ENCODE measurements at places on chromosomes 12 and 14.

- DNase-seq = no peak
Measured at GRCh38 chr12:49015196-49015595, 3.4 kb downstream of the PRKAG1 start.

DNA sequence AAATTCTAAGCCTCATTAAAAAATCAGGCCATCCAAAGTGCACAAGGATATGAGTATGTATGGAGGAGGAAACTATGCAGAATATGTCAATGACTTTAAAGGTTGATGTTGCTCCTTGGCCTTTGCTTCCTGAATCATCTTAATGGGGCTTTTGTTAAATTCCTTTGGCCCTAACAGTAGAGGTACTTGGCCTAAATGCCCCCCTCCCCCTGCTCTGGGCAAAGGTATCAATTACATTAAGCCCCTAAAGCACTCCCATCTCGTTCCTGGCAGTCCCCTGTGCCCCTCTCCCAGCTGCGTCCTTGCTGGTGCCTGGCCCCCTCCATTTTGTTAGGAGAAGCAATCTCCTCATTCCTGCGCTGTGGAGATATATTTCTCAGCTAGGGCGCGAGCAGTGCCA, 4.8 kb downstream of the COPZ1 start:
- no peak for DNase-seq

DNA sequence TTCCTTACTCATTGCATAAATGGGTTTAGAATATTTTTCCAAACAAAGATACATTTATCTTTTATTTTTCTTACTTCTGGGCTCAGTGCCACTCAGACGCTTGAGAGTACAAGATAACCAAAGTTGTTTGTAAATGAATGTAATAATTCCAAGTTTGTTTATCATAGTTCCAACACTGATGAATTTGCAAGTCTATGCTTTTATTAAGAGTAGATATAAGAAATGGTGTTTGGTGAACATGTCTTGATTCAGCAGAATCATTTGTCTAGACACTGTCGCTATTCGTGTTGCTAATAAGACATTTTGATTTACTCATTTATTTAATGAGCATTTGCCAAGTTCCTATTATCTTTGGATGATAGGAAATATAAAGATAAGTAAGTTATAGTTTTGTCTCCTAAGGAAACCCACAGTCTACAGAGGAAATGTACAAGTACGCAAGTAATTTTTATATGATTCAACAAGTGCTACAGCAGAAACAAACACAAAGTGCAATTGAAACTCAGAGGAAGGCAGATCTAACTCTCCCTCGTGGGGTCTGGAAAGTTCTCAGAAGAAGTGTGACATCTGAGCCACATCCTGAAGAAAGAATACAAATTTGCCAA, 132.8 kb upstream of the FSCB start:
- no peak for DNase-seq

- DNase-seq = peak; percentile 62
Measured at GRCh38 chr14:104708606-104709268, 15.3 kb upstream of the ADSS1 start.

GRCh38 chr14:100487304-100487703, 99.9 kb downstream of the BEGAIN start:
- DNase-seq = no peak

DNA sequence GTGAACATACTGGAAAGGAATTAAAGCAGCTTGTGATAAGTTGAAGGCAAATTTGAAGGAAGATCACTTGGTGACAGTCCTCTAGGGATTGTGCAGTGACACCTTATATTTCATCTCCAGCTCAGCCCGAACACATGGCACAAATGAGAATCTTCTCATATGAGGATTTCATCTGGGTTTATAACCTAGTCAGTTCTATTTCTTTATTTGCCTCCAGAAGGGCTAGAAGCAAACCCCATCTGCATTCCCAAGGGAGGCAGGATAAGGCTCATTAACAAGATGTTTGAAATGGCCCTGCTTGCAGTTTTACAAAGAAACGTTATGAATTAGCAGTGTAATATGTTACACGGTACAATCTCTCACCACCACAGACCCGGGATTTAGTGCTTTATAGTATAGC, 90.7 kb upstream of the KRR1 start:
- DNase-seq = no peak

GRCh38 chr14:88212691-88213090, 110.4 kb downstream of the KCNK10 start:
- DNase-seq = no peak

- DNase-seq = no peak
Measured at GRCh38 chr12:1491983-1492697, 102.2 kb downstream of the FBXL14 start.

DNA sequence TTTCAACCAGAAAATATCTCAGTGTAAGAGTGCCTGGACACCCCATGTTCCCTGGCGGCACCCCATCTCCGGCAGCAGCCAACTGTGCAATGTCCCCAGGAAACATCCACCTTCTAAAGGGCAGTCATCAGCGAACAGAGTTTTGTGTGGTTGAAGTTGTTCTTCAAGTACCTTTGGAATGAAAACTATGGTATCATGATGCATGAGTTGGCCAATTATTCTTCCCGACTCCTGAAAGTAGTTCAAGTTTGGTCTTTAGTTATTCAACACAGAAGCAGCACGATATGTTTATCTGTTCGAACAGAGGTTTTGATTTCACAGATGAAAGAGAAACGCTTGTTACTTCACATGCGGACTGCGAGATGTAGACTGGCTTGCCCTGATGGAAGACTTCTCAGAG, 21.1 kb upstream of the TTC7B start:
- DNase-seq = no peak

GRCh38 chr14:81303258-81303935, 82.6 kb upstream of the GTF2A1 start:
- no peak for DNase-seq

- no peak for DNase-seq
Measured at GRCh38 chr12:93795352-93795751, 118.2 kb downstream of the CRADD start.

DNA sequence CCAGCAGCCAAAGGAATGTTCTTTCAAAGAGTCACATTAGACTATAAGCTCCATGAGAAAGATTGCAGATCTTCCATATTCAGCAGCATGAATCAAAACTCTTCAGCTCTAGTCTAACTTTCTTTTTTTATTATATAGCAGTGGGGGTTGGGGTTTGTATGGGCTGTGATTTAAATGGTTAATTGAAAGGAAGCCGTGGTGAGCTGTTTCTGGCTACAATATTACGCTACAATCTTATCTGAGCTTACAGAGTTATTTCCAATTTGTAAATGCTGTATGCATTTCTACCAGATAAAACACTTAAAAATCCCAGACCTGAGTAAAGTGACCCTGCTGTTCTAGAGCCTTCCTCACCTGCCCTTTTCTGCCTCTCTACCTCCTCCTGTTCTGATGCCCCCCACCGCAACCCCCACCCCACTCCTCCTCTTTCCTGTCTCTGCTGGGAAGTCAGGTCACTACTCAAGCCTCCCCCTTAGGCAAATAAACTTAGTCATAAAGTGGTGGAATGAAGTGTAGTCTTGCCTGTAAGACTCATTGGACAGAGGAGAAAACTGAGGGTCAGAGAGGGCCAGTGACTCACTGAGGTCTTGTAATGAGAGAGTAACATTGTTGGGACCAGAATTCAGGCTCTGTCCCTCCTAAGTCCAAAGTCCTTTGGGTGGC, 1089.5 kb downstream of the BCL11B start:
- peak; percentile 78 for DNase-seq

- no peak for DNase-seq
Measured at GRCh38 chr14:88359500-88359899, 26.0 kb upstream of the SPATA7 start.

DNA sequence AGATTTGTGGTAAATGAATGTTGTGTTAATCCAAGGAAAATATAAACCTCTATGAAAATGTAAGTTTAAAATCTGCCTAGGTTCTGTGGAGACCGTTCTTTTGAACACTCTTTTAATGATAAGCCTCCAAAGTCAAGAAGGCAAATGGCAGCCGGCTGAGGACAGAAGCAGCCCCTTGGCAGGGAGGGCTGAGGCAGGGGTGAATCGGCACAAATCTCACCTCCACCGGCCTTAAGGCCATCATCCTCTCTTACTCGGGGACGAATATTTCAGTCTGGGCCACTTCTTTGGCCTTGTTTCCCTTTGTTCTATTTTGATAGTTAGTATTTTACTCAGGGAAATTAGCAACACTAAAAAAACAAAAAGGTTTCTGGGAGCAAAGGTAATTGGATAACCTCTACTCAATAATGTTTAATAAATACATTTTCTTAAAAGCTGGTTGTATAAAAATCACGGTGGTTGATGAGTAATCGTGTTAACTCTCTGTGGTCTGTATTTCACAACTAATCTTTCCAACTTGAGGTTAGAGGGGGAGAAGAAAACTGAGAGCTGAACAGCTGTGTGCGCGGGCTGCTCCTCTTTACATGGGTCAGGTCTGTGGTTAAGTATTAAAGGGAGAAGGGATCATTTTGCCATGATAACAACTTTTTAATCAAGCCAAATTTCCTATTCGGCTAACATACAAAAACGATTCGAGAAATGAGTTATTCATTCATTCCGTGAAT, 18.6 kb downstream of the LGMN start:
- no peak for DNase-seq

GRCh38 chr14:61832783-61833182, 70.6 kb downstream of the SNAPC1 start:
- no peak for DNase-seq

GRCh38 chr14:102671410-102671809, 79.0 kb downstream of the RCOR1 start:
- no peak for DNase-seq

DNA sequence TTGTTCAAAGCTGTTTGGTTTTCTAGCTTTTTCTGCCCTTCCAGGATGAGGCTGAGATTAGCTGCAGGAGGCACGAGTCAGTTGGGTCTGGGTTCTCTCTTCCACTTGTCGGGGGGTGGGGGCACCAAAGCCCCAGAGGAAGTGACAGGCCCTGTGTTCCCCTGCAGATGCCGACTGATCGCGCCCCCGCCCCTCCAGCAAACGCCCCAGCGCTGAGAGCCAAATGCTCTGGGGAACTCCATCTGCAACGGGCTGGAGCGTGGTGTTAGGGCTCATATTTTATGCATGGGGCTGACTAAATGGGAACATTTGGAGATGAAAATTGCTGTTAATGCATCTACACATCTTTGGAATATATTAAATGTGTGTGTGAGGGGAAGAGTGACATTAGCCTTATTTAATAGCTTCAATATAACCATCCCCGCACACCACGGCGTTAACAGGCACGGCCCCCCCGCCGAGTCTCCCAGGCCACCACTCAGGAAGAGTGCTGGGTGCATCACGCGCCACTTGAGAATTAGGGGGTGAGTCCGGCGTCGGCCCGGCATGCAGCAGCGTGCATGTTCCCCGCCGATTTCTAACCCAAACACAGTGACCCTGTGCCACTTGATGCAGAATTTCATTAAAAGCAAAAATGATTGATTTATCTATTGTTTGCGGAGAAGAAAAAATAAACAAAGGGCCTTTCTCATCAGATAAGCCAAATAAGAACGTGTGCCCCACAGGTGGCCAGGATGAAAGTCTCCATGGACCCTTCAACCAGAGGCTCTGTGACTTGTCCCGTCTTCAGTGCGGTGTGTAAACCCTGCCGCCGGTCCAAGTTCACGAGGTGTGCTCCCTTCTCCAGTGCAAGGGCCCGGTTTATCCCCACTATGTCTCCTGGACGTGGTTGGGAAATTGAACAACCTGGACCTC, 165.0 kb upstream of the RTL1 start:
- DNase-seq = no peak

GRCh38 chr12:68271346-68271745, 17.9 kb upstream of the IL22 start:
- DNase-seq = no peak

DNA sequence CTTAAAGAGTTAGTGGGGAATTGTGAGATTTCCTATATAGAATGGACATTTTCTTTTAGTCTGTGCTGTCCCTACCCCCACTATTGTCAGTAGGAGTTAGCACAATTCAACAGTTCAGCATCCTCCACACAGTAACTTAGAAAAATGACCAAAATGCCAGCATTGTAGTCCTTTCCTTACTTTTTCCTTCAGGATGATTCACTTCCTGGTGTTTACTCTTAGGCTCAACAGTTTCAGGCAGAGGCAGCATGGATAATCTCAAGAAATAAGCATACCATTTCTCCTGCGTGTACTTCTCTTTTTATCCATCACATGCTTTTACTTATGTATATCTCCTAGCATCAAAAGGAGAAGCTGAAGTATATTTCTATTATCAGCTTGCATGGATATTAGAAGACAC, 683.4 kb downstream of the SLC16A7 start:
- DNase-seq = no peak

DNA sequence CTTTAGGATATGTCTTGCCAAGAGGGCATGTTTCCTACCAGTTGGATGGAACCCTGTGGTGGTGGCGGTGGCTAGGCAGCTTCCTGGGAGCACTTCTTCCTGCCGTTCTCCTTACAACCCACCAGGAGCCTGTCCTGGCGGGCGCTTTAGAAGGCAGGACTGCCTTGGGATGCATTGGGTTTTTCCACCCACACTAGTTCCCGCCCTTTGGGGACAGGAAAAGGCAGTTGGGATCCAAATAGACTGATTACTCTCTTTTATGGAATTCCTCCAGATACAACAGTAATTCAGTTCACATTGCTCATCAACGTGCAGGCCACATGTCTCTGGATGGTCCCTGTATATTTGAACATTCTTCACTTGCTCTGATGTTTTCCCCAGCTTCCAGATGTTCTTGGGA, 305.7 kb upstream of the SSTR1 start:
- DNase-seq = no peak

GRCh38 chr12:69331519-69331908, 16.7 kb upstream of the LYZ start:
- DNase-seq = no peak

DNA sequence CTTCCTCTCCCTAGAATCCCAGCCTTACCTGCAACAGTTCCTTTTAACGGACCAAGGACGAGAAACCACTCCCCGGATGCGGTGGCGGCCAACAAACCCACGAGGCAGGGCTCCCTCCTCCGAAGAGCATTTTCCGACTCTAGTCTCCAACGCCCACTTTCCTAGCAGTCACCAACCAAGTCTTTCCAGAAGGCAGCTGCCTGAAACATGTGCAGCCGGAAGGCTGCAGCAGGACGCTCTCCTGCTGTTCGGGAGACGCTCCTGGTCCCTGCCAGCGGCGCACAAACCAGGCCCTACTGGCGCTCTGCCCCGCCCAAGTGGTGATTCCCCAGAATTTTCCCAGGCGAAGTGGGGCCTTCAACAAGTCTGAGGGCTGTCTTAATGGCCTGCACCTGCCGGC, 21.1 kb upstream of the ADAM20 start:
- DNase-seq = no peak

GRCh38 chr12:52207895-52208294, 16.1 kb upstream of the KRT80 start:
- no peak for DNase-seq

All from stimulated activated CD4-positive, alpha-beta T cell treated with anti-CD3 and anti-CD28 coated beads, Interleukin-4, amount 100 ng/mL, for 4 hours (primary cell).